ENCODE measurements at places on chromosomes 3 and 15.

- no peak for DNase-seq
Measured at GRCh38 chr3:56825567-56826438, 24.1 kb upstream of the ARHGEF3 start.

GRCh38 chr3:63685340-63685739 lies 32.9 kb downstream of the SNTN start:
- DNase-seq, result no peak

DNA sequence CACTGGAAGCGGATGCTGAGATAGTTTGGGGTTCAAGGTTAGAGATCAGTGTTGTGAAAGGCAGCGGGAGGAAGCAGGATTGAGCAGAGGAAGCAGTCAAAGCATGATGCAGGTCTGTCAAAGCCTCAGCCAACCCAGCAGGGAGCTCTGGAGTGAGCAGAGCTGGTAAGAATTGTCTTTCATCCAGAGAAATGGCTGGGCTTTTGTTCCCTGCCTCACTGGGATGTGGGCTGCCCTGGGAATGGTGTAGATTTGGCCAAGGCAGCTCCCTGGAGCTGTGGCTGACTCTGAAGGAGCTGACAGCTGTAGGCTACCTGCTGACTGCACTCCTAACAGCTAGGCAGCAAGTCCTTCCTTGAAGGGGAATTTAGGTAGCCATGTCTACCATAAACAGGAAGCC lies 61.9 kb upstream of the STXBP5L start:
- no peak for DNase-seq

GRCh38 chr15:58777107-58777506 lies 6.0 kb downstream of the MINDY2 start:
- no peak for DNase-seq

GRCh38 chr15:40925863-40926658 lies 3.1 kb upstream of the DLL4 start:
- DNase-seq, result no peak

DNA sequence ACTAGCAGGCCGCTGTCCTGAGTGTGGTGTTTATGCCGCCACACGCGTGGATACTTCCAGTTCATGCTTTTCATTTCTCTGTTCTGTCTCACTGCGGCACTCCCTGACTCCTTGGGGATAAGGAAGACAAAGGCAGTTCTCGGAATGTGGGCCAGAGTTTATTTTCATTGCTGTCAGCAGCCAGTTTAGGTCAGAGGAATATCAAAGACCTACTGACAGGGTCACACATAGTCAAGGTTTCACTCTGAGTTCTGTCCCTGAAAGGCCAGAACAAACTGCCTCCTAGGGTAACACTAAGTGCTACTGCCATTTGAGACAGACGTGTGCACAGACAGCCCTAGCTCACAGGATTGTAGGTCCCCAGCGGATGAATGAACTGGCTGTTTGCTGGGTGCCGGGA lies 27.3 kb upstream of the SPTBN5 start:
- no peak for DNase-seq

DNA sequence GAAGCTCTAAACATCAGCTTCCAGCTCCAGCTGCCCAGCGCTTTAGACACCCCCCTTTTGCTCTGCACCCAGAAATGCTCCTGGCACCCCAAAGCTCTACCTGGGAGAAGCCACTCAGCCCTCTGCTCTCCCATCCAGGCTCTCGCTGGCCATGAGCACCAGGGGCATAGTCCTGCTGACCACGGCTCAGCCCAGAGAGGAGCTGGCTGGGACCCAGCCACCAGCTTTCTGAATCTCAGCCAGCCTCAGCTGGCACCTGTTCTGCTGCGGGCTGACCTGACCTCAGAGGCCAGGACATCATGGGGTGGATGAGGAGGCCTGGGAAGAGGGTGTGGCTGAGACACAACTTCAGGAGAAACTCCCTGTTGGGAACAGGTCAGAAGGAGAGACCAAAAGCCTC lies 8.6 kb downstream of the NTRK3 start:
- no peak for DNase-seq

GRCh38 chr3:86923071-86923491 lies 67.9 kb downstream of the VGLL3 start:
- no peak for DNase-seq

DNA sequence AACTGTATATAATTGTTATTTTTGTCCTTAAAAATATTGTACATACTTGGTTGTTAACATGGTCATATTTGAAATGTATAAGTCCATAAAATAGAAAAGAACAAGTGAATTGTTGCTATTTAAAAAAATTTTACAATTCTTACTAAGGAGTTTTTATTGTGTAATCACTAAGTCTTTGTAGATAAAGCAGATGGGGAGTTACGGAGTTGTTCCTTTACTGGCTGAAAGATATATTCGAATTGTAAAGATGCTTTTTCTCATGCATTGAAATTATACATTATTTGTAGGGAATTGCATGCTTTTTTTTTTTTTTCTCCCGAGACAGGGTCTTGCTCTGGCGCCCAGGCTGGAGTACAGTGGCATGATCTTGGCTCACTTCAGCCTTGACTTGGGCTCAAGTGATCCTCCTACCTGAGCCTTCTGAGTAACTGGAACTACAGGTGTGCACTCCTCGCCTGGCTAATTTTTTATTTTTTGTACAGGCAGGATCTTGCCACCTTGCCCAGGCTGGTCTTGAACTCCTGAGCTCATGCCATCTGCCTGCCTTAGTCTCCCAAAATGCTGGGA lies 10.7 kb downstream of the NFKBIZ start:
- DNase-seq, result no peak

GRCh38 chr3:9064850-9065249 lies 101.6 kb upstream of the RAD18 start:
- peak; percentile 54 for DNase-seq

- DNase-seq, result no peak
Measured at GRCh38 chr15:81297603-81298575, 26.1 kb downstream of the STARD5 start.

DNA sequence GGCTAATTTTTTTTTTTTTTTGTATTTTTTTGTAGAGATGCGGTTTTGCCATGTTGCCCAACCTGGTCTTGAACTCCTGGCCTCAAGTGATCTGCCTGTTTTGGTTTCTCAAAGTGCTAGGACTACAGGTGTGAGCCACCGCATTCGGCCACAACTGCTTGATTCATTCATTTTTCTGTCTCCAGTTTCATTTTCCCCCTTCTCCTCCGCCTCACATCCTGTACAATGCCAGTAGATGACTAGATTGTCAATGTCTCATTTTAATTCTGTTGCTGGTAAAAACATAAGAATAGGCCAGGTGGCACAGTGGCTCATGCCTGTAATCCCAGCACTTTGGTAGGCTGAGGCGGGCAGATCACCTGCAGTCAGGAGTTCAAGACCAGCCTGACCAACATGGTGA lies 12.0 kb upstream of the ZNF592 start:
- DNase-seq, result no peak

DNA sequence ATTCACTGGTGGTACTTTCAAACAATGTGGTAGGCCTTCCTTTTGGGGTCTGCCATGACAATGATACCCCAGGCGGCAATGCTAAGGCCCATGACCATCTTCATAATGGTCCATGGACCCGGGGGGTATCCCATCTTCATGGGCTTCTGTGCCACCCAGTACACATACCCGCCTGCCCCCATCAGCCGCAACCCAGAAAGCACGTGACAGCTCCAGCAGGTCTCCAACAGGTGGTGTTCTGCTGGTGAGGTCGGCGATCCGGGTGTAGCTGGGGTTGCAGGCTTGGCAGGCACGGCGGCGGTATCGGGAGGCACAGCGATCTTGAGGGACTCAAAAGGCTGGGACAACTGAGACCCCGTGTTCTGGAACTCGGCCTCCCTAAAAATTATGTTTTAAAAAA lies 214.5 kb downstream of the SNRPN start:
- DNase-seq, result no peak

GRCh38 chr3:47803480-47804025 lies 615 bp downstream of the DHX30 start:
- no peak for DNase-seq

GRCh38 chr3:108296239-108296638 lies at the start of gene HHLA2:
TSS of gene HHLA2 (plus strand) at chr3:108296548. CDS start at chr3:108351814, 55,266 bp downstream.
- no peak for DNase-seq

DNA sequence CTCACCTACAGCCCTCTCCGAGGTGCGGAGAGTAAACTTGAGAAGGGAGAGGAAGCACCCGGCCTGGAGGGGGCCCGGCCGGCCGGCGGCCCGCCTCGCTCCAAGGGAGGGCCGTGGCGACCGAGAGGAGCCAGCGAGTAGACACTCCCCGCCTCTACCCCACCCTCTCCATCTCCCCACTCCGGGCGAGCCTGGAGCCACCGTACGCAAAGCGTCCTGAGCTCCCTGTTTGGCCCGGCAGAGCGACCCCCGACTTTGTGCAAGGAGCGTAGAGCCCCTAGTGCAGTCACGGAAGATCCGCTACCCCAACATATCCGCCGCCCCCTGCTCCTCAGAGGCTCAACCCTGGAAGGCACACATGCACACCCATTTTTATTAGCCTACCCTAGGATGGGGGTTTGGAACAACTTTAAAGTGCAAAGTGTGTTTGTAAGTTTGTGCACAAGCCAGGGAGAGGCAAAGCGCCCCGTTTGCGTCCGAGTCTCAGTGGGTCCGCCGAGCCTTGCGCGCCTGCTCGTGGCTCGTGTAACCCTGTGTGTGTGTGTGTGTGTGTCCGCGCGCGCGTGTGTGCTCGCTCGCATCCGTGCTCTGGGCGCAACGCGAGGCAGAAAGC lies 508 bp upstream of the SMAD6 start:
- DNase-seq, result peak; percentile 67

GRCh38 chr15:59847968-59848367 lies 156.1 kb upstream of the FOXB1 start:
- DNase-seq, result no peak

DNA sequence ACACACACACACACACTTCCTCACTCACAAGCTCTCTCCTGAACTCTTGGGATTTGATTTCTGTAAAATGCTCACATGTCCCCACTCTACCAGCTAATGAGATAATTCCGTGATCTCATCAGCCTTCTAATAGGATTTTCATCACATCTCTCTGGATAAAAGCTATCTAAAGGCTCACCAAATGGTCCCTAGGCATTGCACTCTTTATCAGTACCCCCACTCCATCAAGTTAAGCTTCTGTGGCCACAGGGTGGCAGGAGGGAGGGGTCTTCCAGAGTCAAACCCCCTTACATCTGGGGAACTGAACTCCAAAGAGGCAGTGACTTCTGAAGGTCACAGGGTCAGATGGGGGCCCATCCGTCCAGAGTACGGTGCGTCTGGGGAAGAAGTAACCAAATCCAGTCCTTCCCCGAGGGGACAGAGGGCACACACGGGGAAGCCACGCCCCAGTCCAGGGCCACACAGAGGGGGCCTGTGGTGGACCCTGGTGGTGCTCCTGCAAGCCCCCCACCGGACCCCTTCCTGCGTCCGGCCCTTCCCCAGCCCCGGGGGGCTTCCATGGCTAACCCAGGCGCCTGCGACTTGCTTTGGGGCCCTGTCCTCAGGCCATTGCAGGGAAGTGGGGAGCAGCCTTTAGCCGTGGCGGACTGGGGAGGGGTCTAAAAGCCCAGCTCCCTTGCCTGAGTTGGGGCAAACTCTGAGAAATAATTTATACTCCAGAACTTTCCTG lies 25.5 kb downstream of the CPN2 start:
- peak; percentile 60 for DNase-seq

DNA sequence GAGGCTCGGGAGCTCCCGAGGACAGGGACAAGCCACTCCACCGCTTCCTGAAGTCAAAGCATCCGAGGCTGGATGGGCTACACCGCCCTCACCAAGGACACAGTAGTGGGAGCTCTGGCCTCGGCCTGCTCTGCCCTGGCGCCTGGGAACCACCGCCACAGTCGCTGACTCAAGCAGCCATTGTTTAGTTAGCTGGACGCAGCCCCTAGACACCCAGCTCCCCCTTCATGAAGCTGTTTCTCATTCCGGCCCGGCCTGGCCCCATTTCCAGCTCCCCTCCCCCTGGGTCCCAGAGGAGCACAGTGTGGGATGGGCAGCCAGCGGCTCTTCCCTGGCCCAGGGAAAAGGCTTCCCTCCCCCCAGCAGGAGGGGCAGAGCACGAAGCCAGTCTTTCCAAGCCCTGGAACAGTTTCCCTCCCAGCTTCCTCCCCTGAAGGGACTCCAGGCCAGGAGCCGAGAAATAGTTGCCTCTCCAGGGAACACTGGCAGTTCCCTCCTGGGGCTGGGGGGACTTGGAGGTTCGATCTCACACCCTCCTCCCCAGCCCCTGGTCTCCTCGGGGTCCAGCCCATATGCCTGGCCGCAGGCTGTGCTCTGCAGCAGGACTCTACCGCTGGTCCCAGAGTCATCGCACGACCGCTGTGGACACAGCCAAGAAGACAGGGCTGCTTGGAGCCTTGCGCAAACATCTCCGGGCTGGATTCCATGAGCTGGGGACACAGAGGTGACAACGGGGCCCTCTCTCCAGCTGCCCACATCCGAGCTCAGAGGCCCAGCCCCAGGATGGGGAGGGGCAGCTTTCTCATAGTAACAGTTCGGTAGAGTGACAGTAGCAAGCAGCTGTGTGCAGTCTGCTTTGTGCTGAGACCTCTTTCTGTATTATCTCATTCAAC lies 10.0 kb downstream of the PLXND1 start:
- DNase-seq, result peak; percentile 66

DNA sequence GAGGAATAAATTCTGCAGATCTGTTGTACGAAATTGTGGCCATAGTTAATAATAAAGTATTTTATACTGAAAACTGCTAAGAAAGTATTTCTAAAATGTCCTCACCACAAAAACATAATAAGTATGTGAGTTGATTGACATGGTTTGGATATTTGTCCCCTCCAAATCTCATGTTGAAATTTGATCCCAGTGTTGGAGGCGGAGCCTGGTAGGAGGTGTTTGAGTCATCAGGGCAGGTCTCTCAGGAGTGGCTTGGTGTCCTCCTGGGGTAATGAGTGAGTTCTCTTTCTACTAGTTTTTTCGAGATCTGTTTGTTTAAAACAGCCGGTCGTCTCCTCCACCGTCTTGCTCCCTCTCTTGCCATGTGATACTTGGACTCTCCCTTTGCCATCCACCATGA lies 424.1 kb upstream of the KCNMB2 start:
- DNase-seq, result no peak

Measured in SK-N-DZ (cell line).